ENCODE measurements at places on chromosomes 12 and 14.

DNA sequence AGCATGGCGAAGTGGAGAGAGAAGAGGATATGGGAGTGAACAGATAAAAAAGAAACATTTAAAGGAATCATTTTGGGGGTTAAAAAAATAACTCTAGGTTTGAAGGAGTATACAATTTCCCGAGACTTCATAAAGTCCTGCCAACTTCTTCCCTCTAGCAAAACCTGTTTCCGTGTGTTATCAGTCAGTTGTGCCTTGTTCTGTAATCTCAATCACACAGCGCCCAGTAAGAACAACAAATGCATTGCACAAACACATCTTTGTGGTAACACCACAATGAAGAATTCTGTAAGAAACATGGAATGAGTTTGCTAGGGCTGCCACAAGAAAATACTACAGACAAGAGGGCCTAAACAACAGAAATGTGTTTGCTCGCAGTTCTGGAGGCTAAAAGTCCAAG lies 144.7 kb upstream of the FUT8 start:
- DNase-seq, result no peak

DNA sequence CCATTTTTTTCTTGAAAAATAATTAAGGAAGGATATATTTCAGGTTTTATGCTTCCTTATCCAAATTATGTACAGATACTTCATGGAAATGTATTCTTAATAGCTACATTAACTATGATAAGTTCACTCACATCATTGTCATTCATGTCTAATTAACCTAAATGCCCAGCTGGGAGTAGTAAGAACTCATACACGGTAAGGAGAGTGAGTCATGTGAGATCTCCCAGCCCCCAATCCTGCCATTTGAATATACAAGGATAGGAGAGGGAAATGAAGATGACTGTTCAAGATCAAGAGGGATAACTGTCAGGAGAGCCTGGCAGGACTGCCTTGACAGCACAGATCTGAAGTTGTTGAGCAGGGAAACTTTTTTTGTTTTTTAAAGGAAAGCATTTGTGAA lies 343.4 kb upstream of the USP15 start:
- no peak for DNase-seq

DNA sequence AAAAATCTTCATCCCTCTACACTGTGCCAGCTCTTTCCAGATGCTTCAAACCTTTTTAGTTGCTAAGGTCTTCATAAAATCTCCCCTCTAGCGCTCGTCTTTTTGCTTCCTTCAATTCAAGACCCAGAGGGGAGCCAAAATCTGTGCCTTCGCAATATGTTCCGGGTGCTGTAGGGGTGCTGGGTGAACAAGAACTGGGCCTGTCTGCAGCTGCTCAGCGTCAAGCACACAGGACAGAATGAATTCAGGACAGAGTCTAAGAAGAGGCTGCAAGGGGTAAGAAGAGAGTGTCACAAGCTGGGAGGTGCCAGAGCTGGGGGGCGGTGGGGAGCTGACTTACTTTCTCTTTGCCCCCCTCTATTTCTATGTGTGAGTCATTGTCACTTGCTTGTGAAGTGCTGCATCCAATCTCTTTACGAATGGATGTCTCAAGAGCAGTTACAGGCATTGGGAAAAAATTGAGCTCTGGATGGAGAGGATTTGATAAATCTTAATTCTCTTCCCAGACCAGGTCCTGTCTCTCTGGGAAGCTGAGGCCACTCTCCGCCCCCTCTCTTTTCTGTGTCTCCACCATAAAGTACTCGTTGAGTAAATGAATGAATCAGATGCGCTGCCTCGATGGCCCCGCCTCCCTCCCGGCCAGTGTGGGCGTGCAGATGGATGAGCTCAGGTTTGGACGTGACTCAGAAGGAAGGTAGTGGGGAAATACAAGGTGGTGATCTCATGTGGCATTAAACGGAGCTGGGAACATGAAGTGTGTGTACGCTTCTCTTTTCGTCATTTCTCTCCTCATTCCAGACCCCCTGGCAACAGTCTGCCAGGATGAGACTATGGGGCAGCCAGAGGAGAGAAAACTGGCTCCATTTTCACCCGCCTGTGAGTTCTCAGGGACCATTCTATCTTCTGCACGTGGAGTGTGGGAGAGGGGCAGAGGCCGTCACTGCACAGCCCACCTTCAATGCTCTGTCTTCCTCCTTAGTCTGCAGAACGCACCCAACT lies 91.3 kb downstream of the TSPAN9 start:
- DNase-seq, result no peak

- DNase-seq, result no peak
Observed at GRCh38 chr14:105941226-105942166, 415.1 kb downstream of the TMEM121 start.

Data from retina (tissue), 1 donor.